ENCODE measurements at places on chromosomes 5 and 9.

GRCh38 chr9:7778851-7779600 lies 20.6 kb downstream of the DMAC1 start:
- no peak for DNase-seq

GRCh38 chr5:133993185-133993936 lies 11.4 kb downstream of the VDAC1 start:
- no peak for DNase-seq

DNA sequence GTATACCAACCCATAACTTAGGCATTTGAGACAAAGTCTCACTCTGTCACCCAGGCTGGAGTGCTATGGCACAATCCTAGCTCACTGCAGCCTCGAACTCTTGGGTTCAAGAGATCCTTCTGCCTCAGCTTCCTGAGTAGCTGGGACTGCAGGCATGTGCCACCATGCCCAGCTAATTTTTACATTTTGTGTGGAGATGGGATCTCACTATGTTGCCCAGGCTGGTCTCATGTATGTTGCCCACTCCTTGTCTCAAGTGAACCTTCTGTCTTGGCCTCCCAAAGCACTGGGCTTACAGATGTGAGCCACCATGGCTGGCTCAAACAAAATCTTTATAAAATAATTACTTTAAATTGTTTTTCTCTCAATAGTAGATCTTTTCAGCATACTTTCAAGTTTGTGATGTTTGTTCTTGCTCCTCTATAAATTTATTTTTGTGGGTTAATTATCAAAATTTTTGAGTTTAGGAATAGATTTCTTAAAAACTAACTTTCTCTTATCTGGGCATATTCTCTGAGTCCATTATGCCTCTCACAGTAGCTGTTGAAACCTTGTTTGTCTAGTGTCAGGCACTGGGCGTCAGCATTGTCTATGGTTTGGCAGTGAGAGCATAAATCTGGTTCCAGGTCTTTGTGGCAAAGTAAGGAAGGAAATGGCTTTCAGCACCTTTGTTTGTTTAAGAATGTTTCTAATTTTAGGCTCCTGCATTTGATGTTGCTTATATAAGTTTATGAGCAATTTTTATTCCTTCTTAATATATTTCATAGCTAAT lies 38.7 kb downstream of the NLN start:
- DNase-seq: peak; percentile 40

DNA sequence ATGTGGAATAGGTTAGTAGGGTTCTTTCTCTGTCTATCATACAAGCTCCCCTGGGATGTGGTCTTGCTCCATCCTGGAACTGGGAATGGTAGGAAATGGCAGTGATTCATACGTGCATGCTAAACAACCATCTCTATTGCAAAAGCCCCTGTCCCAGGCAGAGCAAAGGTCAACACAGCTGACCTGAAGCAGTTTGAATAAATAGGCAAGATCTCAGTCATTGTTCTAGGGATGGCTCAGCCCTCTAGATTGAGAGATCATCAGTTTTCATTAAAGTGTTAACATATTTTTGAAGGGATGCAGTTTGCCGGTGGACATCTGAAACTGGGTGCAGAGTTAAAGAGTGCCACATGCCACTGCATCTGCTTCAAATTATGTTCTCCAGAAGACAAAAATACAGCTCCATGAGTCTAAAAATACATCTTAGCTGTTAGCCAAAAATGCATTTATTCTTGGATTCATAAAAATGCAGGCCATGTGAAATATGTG lies 224.1 kb downstream of the ESM1 start:
- DNase-seq: no peak

DNA sequence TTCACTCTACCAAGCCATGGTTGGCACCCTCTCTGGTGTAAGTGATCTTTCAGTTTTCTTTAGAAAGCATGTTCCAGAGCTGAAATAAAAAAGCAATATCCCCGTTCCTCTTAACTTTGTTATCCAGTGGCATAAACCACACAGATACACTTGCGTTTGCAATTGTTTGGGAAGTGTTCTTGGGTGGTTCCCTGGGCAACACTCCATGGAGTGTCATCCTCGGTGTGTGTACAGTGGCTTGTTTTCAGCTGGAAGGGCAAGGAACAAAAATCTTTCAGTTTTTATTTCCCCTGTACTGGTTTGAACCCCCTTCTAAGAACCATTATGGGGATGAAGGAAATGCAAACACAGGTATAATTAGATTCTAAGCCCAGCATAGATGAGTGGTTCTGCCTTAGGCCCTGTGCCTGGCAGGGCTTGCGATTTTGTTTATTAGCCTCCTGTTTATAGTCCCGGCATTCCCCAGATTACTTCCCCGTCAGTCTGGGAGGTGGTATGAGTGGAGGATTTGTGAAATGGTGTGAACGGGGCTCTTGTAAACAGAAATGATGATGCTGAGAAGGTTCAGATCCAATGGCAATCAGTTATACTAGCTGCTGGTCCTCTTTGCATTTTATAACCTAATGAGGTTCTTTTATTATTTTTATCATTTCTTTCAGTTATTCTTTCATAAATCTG lies 76.0 kb upstream of the CD180 start:
- no peak for DNase-seq

- no peak for DNase-seq
These were observed 164.7 kb downstream of the GRIA1 start for GRCh38 chr5:153655201-153655510.
